ENCODE measurements at places on chromosomes 13 and 19.

GRCh38 chr13:80787604-80788003 is 446.7 kb upstream of the SPRY2 start:
- no peak for DNase-seq

- no peak for DNase-seq
Observed at GRCh38 chr13:40058757-40059236, 403.3 kb downstream of the COG6 start.

DNA sequence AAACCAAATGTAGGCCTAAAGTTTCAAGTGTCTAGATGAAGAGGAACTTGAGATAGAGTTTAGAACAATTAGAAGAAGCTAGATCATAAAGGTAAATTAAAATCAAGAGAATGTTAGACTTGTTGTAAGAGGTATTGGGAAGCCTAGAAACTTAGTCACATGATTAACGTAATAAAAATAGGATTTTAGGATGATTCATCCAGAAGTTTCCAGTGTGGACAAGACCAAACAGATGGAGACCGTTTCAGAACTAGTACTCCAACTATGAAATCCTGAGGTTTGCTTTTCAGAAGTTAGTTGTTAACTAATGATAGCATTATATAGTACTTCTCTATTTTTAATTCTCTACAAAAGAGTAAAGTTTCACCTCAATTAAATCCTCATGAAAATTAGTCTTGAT is 104.9 kb downstream of the MZT1 start:
- no peak for DNase-seq

DNA sequence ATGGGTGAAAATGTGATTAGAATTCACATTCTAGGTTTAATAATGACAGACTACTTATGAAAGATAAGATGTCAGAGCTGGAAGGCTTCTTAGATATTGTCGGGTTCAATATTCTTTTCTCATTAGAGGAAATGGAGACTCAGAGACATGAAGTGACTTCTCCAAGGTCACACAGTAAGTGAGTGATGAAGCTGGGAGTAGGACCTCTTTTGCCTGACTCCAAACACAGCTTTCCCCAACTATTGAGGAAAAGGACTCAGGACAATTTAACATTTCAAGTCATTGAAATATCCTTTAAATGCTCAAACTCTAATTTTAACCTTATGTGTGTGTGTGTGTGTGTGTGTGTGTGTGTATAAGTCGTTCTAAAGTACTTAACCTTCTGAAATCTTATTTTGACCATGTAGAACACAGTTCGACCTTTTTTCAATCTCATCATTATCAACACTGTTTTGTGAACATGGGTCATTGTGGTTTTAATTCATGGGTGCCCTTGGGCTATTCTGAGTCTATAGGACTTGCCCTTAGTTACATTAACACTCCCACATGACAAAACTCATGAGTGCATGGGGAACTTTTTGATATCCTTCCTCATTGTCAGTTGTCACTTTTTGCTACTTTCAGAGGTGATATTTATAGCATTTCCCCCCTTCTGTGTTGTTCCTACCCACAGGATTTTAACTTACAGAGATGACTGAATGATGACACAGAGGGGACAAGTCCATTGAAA is 53.0 kb downstream of the LRCH1 start:
- DNase-seq = no peak

- no peak for DNase-seq
Observed at GRCh38 chr13:111914241-111915103, 152.5 kb upstream of the SOX1 start.

- DNase-seq = no peak
Observed at GRCh38 chr13:77105051-77105450, 78.1 kb upstream of the FBXL3 start.

DNA sequence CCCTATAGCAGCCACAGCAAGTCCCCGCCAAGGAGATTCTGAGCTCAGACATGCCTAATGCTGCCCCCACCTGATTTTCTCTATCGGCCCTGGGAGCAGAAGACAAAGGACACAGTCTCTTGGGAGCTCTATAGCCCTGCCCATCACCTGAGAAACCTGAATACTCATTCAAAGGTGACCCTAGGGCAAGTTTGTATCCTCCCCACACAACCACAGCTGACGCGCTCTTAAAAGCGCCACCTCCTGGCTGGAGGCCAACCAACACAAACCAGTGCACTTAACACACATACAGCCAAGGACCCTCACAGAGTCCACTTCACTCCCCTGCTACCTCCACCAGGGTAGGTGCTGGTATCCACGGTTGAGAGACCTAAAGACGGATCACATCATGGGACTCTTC is 8.8 kb upstream of the IGFL4 start:
- DNase-seq = no peak

DNA sequence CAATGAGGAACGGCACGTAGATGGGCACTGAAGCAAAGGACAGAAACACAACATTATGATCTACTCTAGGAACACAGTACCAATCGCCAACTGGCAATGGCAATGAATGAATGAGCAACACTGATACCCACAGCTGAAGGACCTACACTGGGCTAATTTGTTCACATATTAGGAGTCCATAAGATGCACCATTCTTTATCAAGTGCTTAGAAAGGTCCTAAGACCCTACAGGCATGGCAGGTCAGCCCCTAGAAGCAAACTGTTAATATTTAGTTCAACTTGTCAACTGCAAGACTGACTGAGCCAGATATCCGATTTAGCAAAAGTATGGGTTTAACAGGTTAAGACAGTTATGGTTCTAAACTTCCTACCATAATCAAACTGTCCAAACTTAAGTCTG is 4.8 kb downstream of the SHISA2 start:
- no peak for DNase-seq

- DNase-seq = no peak
Observed at GRCh38 chr19:47529018-47529742, 14.3 kb upstream of the NAPA start.

DNA sequence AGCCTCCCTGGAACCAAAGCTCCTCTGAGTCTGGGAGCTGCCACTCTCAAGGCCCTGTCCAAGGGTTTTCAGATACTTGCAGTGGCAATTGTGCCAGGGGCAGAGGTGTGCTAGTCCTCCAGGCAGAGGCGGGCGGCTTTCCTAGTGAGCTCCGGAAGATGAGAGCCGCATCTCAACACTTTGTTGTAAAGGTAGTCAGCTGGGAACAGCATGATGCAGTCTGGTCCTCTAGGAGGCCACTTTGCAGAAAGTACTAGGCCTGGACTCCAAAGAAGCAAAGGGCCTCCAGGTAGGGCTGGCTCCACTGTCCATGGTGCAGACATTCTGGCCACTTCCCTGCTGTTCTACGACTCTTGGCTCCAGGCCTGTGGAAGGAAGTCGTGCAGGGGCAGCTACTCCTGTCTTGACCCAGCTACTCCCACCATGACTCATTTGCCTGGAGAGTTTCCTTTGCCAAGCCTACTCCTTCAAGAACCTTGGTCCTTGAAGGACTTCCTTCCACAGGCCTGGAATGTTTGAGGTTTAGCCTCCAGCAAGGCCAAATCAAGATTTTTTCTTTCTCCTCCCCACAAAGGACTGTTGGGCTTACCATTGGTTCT is 9.9 kb upstream of the ZNF536 start:
- DNase-seq = no peak

DNA sequence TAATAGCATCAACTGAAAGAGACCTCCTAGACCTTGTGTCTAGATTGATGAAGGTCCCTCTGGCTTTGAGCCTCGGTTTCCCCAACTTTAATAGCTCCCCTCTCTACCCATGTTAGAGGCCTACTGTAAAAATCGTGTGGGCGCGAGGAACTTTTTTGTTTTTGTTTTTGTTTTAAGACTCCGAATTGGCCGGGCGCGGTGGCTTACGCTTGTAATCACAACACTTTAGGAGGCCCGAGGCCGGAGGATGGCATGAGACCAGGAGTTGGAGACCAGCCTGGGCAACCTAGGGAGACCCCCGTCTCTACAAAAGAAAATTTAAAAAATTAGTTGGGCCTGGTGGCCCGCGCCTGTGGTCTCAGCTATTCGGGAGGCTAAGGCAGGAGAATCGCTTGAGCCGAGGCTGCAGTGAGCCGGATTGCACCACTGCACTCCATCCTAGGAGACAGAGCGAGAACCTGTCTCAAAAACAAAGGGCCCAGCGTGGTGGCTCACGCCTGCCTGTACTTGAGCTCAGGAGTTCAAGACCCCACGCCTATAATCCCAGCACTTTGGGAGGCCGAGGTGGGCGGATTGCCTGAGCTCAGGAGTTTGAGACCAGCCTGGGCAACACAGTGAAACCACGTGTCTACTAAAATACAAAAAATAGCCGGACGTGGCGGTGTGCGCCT is 858 bp upstream of the PPP6R1 start:
- DNase-seq = no peak

- no peak for DNase-seq
Observed at GRCh38 chr13:72908416-72908815, 126.5 kb downstream of the PIBF1 start.

DNA sequence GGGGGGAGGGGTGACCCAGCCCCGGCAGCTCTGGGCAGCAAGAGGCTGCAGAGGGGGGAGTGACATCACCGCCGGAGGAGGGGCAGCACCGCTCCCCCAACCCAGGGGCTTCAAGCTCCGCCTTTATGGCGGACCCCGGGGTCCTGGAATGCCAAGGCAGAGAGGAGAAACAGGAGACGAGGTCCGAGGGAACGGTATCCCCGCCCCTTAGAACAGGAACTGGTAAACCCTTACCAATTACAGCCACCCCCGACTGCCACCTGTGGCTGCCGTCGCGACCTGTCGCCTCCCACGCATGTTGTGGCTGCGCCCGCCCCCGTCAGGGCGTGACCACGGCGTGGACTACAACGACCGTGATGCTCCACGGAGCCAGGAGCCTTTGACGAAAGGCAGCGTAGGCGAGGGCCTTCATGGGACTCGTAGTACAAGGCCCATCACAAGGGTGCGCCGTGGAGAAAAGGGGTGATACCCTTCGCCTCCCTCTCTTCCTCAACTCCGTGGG is 4.1 kb upstream of the KCNC3 start:
- DNase-seq = peak; percentile 97

- DNase-seq = no peak
Observed at GRCh38 chr13:33800646-33801186, 17.2 kb upstream of the RFC3 start.

DNA sequence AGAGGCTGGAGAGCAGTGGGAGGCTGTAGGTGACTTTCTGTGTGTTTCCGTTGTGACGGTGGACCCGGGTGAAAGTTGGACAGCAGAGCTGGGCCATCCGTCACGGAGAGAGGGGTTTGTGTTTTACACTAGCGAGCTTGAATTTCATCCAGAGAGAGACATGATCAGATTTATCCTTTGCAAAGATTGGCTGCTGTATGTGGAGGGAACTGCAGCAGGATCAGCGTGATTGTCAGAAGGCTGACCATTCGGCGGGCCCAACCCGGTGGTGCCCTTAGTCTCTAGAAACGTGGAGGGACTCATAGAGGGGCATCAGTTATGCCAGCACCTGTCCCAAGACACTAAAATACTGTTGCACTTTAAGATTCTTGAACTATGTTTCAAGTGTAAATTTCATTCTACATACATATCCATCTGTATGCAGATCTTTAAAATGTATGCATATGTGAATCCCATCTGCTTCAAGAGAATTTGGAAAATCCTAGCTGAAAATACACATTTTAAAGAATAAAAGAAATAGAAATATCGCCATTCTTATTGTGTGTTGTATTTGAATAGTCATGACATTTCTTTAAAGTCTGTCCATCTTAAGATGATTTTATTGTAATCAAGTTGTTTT is 7.0 kb downstream of the FAM124A start:
- DNase-seq = no peak

DNA sequence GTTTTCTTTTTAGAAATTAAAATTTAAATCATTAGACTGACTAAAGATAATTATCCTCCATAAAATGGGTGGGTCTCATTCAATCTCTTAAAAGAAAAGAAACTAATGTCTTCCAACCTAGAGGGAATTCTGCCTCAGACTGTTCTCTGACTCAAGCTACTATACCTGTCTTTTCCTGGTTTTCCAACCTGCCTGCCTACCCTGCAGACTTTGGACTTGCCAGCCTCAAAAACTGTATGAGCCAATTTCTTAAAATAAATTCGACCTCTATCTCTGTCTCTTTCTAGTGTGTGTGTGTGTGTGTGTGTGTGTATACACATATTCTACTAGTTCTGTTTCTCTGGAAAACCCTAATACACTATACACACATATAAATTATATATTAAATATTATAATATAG is 847.3 kb downstream of the PCDH17 start:
- DNase-seq = no peak

DNA sequence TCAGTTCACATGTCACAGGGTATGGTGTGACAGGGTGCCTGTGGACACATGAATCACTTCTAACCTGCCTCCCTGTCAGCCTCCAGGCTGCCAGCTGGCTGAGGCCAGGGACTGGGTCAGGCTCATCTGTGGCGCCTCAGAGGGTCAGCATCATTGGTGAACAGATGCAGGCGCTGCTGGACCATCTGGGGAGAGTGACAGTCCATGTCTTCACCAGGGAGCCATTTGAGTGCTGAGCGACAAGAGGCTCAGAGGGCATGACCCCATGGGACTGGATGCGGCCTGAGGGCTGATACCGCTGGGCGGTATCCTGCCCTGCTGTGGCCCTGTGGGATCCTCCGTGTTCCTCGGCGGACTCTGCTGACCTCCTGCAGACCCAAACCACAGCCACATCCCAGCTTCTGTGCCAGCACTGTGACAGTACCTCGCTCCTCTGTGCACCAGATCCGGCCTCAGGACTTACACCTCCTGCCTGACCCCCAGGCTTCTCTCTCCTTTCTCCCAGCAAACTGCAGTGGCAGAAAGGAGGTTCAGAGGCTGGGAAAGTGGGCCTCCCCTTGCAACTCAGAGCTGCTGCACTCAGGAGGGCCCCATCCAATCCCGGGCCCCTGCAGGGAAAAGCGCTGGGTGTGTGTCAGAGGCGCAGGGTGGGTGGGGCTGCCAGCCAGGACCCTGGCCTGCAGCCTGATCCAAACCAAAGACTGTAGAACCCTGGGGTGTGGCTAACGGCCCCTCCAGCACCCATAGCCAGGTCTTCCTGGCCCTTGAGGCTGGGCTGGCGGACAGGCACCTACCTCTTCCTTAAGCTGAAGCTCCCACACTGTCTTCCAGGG is 10.2 kb downstream of the ACTMAP start:
- no peak for DNase-seq

DNA sequence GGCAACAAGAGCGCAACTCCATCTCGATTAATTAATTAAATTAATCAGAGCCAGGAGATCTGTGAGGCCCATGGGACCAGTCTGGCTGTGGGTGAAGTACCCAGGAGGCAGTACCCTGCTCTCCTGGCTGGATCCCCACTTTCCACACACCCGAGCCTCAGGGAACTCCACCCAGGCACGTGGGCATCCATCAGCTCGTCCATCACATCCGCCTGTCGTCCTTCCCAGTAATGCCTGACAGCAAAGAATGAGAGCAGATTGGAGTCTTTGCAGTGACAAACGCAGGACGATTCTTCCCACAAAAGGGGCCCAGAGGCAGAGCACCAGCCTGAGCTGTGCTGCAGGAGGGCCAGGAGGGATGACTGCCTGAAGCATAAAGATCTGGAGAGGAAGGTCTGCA is 35.8 kb downstream of the VSTM2B start:
- no peak for DNase-seq

DNA sequence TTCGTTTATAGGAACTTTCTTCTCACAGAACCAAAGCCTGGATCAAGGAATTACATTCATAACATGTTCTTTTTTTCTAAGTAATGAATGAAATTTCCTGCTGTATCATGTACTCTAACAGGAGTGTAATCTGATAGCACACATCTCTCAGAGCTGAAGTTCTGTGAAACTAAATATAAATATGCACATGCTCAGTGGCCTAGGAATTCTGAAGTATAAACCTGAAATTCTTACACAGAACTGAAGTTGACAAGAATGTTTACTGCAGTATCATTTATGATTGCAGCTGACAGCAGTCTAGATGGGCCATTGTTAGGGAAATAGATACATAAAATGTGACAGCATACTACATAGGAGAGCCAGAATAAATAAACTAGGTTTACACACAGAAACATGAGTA is 54.5 kb downstream of the USP12 start:
- no peak for DNase-seq
